ENCODE measurements at places on chromosomes 3 and 15.

DNA sequence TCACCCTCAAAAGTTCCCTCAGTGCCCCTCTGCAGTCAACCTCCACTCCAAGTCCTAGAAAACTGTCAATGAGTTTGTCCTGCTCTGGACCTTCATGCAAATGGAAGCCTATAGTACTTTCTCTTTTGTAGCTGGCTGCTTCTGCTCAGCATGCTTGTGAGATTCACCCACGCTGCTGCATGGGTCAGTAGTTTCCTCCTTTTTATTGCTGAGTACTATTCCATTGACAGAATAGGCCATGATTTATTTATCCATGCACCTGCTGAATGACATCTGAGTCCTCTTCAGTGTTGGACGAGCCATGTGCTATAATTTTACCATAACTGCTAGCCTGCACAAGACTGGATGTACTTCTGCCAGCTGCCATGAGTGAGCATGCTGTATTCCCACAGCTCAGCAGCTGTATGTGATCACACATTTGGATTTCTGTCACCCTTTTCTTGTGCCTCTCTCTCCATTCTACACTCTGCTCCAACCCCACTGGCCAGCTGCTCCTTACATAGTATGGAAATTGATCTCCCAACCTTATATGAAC lies 26.3 kb downstream of the CDCP1 start:
- DNase-seq = no peak

- no peak for DNase-seq
Measured at GRCh38 chr3:43262194-43262593, 24.1 kb upstream of the SNRK start.

DNA sequence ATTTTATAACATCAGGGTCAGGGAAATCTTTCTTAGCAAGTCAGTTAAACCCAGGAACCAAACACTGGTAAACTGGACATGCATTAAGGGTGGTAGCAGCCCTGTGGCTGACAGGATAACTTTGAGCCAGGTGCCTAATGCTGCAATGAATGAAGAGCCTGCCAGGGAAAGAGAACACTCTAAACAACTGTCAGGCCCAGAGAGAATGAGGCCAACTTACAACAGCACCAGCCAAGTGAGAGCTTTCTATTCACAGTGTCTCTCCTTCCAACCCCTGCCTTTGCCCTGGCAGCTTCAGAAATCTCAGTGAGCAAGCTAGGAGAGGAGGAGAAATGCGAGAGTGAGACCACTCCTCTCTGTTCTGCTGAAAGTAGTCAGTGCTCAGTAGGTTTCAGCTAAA lies 50.4 kb upstream of the ATP2C1 start:
- no peak for DNase-seq

- DNase-seq = no peak
Measured at GRCh38 chr3:19959505-19959904, 12.6 kb downstream of the RAB5A start.

- DNase-seq = no peak
Measured at GRCh38 chr3:127040216-127040615, 57.3 kb downstream of the PLXNA1 start.

DNA sequence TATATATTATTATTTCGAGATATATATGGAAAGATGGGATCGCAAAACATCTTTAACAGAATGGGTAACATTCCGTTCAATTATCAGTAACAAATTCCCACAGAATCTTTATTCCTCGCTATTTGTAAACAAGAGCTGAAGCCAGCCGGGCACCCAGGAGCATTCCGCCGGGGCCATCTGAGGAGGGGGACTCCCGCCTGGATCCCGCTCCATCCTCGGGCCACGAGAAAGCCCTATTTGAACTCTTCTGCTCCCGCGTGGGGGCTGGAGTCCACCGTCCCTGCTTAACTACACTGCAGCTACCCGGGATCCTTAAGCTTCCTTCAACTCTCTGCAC lies 687 bp downstream of the GPR176 start:
- no peak for DNase-seq

- no peak for DNase-seq
Measured at GRCh38 chr3:15055019-15055557, 10.0 kb downstream of the MRPS25 start.

DNA sequence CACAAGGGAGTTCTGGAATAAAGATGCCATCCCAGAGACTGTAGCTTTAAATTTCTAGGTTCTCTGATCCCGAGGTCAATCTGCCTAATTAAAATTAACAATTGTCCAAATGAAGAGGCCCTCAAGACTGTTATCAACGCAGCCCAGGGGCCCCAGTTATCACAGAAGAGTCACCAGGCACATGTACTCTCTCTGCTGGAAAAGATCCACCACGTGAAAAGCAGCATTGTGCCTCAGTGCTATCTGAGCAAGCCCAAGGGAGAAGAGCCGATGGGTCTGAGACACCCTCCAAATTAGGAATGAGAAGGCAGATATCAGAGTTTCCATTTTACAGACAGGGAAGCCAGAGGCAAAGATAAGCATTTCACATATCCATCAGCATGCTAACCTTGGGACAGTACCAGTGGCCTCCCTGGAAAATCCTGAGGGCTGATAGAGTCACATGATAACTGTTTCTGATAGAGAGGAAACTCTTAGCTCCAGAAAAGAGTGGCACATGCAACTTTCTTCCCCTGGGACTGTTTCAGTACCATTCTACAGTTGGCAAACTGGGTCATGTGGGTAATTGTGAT lies 55.5 kb downstream of the ITGB5 start:
- no peak for DNase-seq

DNA sequence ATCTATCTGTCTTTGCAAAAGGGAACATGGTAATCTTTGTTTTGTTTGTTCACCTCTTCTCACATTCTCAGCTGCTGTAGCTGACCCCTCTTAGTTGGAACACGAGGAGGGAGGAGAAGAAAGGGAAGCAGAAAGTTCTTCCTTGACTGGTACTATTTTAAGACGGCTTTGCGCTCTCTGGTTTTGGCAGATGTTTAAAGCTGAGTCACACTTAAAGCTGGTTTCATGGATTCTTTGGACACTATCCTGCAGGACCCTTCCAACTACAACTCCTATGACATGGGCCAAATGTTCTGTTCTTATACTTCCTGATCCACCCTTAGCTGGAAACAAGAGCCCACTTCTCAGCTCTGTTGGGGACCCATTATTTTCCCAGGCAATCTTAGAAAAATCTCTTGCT lies 40.6 kb upstream of the FXR1 start:
- no peak for DNase-seq

DNA sequence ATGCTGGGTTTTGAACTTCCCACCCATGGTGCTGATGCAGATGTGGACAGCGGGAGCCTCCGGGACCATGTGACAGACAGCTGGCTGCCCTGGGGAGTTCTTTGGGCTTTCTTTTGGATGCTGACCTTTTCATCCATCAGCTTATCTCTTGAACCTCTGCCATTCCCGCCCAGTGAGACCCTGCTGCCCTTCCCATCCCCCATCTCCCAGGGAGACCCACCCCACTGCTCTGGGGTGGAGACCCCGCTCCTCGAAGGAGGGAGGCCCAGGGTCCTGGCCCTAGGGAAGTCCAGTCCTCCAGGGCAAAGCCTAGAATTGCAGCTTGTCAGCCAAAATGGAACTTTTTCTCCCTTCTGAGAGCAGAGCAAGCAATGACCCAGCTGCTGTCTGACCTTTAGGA lies 64.0 kb downstream of the ITGA11 start:
- DNase-seq = no peak

DNA sequence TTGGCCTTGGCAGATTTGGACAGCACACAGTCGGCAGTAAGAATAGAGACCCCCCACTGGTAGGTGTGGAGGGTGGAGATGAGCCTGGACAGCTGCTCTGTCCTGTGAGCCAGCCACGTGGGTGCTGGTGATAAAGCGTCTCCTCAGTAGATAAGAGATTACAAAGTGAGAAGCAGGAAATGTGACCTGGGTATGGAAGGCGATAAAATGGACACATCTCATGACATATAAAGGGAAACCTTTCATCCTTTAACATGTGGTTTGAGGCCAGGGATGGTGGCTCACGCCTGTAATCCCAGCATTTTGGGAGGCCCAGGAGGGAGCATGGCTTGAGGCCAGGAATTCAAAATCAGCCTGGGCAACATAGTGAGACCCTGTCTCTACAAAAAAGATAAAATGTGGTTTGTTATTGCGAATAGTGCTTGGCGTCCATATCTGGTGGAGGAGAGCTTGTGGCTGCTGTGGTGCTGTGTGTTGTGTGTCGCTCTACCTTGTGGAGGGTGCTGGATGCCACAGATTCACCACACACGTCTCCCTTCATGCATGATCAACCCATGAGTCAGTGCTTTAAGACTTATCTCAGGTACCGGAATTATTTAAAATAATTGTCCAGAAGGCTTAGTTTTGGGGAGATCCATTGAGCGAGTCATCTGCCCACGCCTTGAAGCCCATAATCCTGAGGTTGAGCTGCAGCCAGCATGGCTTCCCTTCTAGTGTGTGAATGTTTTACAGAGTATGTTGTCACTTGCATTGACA lies 157.0 kb downstream of the GABRG3 start:
- no peak for DNase-seq

GRCh38 chr3:127425505-127426443 lies 137.9 kb upstream of the PRR20G start:
- DNase-seq = no peak

- peak; percentile 94 for DNase-seq
Measured at GRCh38 chr15:64989416-64990167, at the start of gene SPG21. TSS of gene SPG21 (minus strand) at chr15:64989914. CDS start at chr15:64983569, 6,345 bp downstream.

DNA sequence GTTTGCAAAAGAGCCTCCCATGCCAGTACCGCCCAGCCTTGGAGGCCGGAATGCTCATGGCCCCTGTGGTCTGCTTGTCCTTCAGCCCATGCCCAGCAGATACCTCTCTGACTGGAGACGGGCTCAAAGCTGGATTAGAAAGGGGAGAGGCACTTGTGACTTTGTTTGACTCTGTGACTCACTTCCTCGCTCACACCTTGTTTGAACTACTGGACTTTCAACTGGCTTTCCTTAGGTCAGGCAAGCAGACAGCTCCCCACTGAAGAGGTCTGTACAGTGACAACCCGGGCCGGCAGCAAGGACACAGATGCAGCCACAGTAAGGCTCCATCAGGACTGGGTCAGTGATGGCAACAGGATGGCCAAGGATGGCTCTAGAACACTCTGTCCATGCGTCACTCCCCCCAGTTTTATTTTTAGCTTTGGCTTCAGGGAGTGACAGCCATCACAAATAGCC lies 98.6 kb upstream of the ABHD17C start:
- DNase-seq = no peak

DNA sequence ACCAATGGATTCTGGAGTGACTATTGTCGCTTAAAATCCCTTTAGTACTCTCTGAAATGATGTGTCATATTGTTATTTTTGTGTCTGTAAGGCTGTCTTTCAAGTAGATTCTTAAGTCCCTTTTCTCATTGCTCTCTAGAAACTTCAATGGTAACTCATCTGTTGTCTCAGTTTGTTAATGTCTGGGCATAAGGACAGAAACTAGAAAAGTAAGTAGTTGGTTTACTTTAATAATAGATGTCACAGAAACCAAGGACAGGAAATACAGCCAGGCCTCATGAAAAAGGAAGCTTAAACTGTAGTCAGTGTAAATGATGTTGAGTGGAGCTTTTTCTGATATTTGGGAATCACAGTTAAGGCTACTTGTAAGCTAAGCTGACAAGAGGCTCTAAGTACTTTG lies 730.2 kb upstream of the DPPA4 start:
- DNase-seq = no peak

DNA sequence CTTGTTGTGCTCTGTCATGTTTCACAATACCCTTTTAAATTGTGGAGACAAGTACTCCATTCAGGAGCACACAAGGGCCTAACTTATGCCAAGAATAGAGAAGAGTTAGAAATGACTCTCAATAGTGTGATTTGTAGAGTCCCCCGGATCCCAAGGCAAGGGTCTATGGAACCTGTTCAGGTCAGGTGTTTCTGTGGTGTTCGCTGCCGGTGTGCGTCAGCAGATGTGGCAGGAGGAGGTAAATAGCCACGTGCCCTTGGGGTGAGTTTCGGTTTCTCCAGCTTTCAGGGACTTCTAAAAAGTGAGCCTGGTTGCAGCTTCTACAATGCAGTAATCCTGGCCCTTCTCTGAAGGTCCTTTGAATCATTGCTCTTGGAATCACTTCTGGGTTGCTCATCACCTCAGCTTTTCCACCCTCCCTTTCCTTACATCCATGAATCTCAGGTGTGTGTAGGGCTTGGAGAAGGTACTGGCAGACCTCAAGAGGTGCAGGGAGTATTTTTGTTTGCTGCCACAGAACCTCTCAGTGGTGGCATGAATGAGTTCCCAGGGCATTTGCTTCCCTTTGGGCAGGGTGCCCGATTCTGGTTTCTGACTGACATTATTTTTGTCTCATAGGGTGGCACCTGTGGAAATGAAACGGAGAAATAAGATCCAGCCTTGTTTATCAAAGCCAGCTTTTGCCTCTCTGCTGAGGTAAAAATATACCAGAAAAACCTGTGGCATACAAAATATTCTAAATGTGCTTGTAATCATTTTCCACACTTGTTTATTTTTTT lies 7.3 kb downstream of the ST3GAL6 start:
- DNase-seq = no peak

GRCh38 chr3:193640165-193640715 lies 47.2 kb downstream of the OPA1 start:
- DNase-seq = no peak

DNA sequence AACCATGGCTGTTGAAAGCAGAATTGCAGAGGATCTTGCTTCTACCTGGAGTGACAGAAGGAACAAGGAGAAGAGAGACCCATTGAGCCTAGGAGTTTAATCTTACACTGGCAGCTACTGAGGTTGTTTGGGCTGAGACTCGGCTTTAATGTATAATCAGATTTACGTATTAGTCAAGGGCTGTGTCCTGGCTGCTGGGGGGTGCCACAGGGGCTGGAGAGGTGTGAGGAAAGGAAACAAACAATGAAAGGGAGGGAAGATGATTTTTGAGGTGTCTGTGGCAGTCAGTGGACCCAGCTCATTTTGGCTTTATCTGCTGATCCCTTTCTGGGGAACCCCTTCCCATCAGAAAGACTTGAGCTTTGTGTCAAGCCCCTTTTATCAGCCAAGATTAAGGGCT lies 95.7 kb downstream of the PRICKLE2 start:
- DNase-seq = no peak

GRCh38 chr3:105984837-105985236 lies 116.0 kb upstream of the CBLB start:
- no peak for DNase-seq

- peak; percentile 60 for DNase-seq
Measured at GRCh38 chr15:70867911-70868467, 14.0 kb upstream of the LARP6 start.

DNA sequence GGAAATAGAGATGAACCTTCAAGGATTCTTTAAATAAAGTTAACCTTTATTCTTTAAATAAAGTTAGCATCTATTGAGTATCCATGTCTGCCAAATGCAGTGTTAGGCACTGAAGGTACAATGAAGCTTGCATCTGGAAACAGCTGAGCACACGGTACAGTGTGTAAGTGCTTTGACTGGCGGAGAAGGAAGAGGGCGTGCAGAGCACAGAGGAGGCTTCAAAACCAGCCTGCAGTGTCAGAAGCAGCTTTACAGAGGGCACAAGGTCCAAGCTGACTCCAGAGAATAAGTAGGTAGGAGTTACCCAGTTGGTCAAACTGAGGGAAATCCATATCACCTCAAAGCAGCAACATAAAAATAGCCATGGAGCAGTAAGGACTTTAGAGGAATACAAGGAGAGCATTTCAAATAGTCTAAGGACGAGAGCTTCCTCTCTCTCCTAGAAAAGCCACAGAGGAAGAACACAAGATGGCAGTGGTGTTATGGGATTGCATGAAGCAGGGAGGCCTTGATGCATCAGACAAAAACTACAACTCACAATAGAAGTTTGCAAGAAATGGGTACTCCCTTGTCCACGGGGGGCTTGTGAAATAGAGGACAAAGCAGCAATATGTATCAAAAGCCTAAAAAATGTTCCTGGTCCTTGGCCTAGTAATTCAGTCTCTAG lies 60.3 kb upstream of the PPP2R3A start:
- DNase-seq = no peak

- DNase-seq = no peak
Measured at GRCh38 chr3:175129126-175129525, 270.0 kb downstream of the NAALADL2 start.

All from ovary (tissue), 10 donors.